Bronchial epithelial cell (primary cell): ENCODE measurements at places on chromosomes 12 and 14. TPM values are rescaled to one million over a fixed set of nuclear protein-coding genes. Genes with fewer than 3 reads are reported as not detected.

The ANG gene
- 2.4 and 2.9 TPM in 2 replicates for total RNA-seq

The CLEC7A gene
- total RNA-seq, result not detected in 2 replicates

The PLEK2 gene
- 20.4 and 111 TPM in 2 replicates for total RNA-seq

The SIRT4 gene
- total RNA-seq, result 0.79 and 1.3 TPM in 2 replicates

The FERMT2 gene
- total RNA-seq, result 13.8 and 24.0 TPM in 2 replicates

The KCNH5 gene
- total RNA-seq, result under 0.01 TPM in 2 replicates

The COCH gene
- total RNA-seq, result 0.26 TPM in 1 of 2 replicates, not detected in the other

The ASIC1 gene
- 1.3 and 1.4 TPM in 2 replicates for total RNA-seq

The IGFBP6 gene
- total RNA-seq, result 75.5 and 81.6 TPM in 2 replicates

The GUCY2C gene
- not detected in 2 replicates for total RNA-seq
